ENCODE measurements at places on chromosomes 11 and 22.

- DNase-seq = no peak
These were observed 53.3 kb upstream of the SYN3 start for GRCh38 chr22:33111491-33111890.

DNA sequence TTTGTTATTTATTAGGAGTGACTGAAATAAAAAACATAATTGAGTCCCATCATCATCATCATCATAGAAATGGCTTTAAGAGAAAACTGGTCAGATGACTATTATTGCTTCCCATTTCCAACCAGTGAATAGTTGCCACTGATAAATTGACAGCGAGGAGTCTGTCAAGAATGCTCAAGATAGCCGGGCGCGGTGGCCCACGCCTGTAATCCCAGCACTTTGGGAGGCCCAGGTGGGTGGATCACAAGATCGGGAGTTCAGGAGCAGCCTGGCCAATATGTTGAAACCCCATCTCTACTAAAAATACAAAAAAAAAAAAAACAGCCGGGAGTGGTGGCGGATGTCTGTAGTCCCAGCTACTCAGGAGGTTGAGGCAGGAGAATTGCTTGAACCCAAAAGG lies 1.9 kb downstream of the WBP2NL start:
- no peak for DNase-seq

DNA sequence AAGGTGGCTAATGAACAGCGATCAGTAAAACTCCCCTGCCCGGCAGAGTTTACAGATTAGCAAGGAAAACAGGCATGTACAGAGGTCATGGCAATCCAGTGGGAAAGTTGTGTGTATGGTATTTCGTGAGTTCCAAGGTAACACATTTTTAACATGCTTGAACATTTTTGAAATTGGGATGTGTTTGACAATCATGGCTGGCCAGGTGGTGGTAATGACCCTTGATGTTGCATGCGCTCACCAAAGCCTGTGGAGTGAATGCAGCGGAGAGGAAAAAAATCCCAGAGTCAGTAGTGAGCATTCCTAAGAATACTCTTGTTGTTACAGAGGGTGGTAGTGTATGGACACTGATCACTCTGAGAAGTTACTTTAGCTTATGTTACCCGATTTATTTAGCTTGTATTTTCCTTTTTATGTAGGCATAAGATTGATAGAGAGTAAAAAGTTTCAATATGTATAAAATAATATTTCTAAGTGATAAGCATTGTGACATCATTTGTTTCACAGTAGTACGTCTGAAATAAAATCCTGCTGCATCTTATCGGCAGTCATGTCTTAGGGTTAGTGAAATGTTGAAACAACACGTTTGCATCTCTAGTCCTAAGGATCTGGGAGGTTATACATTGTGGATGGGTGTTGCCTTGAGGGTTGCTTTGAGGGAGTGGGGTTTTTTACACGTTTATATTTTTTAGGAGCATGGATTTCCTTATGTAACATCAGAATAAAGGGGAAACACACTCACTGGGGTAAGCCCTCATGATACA lies 8.7 kb downstream of the TEAD1 start:
- DNase-seq = no peak

GRCh38 chr11:70176940-70177689 lies 26.0 kb upstream of the FADD start:
- no peak for DNase-seq
